Left kidney (tissue), 8 donors: ENCODE measurements at places on chromosomes 3 and 15.

DNA sequence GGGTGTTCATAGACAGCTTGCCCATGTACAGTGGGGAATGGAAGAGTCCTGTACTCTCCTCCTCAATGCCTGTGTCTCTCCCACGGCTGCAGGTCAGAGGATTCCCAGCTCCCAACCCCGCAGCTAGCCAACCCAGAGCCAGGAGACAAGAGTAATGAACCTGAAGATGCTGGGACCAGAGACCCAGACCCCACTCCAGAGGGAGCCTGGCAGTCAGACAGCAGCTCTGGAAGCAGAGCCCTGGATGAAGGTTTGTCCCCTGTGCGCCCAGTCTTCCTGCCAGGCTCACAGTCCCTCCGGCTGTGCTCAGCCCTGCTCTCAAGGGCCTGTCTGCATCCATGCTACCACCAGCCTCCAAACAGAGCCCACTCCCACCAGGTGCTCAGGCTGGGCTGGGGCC, 29.5 kb downstream of the EFCC1 start:
- no peak for DNase-seq

GRCh38 chr3:106212665-106213222, 343.9 kb upstream of the CBLB start:
- no peak for DNase-seq

DNA sequence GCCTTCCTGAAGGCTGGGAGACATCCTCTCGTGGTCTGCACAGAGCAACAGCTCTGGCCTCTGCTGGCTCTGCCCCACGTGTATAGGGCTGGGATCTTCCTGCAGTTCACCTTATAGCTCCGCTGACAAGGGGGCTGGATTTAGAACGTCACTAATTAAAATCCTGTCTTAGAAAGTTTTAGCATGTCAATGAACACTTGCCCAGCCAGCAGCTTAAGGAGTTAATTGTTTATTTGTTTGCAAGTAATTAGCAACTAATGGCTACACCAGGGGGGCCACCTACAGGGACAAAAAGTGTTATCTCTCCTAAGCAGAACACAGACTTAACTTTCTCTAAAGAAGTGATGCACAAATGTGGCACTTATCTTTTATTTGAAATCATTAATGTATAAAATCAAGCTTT, at the start of gene HESX1:
Gene HESX1 (minus strand): TSS at position 84 of the 403 bp plus-strand sequence. CDS start 60 bp downstream, at position 24.
- DNase-seq = no peak

DNA sequence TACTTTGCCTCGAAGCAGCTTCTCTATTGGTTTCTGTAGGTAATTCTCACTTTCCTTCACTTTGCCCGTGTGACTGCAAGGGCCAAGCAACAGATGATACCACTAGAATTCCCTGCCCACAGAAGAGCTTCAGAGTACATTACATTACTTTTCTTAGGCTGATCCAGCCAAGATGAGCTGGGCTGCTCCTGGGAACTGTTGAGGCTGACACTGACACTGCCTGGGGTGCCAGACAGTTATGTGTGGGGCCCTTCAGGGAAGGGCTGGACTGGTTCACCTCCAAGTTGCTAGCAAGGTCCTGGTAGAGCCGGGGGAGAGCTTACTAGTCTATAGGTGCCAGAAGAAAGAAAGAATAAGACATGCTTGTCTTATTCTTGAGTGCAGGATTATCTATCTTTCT, 19.0 kb downstream of the GORASP1 start:
- DNase-seq = no peak
